ENCODE measurements at places on chromosomes 5 and 9.

GRCh38 chr5:167814828-167815227, 476.6 kb upstream of the WWC1 start:
- DNase-seq = no peak

- DNase-seq = no peak
These were observed 475.5 kb downstream of the SPATA31A7 start for GRCh38 chr9:61665330-61665751.

DNA sequence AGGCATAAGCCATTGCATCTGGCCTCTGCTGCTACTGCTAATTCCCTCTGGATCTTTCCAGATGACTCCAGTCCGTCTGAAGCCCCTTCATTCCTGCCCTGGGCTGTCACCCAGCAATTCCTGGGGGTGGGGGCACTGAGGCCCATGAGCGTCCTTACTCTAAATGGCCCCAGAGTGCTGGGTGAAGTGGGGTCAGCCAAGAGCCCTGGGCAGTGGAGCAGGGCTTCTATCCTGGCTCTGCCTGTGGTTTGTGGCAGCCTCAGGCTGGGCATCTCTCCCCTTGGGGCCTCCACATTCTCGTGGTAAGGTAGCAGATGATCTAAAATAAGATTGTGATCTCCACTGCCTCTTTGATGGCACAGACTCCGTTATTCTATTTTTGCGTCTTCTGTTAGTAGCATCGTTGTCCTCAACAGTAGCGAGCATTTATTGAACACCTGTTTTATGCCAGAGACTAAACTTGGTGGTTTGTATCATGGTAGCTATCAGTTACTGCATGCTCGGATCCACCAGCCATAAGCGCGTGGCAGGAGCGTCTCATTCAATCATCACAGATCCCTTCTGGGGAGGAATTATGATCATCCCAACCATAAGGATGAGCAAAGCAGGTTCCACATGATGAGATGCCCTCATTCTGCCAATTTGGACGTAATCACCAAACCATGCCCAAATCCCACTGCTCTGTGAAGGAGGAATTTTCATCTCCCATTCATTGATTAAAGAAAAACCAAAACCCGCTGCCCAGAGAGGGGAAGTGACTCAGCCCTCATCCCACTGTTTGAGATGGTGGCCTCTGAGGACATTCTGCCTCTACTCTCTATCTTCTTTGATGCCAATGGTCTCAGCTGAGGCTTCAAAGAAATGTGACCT, 21.9 kb upstream of the DUSP1 start:
- no peak for DNase-seq

DNA sequence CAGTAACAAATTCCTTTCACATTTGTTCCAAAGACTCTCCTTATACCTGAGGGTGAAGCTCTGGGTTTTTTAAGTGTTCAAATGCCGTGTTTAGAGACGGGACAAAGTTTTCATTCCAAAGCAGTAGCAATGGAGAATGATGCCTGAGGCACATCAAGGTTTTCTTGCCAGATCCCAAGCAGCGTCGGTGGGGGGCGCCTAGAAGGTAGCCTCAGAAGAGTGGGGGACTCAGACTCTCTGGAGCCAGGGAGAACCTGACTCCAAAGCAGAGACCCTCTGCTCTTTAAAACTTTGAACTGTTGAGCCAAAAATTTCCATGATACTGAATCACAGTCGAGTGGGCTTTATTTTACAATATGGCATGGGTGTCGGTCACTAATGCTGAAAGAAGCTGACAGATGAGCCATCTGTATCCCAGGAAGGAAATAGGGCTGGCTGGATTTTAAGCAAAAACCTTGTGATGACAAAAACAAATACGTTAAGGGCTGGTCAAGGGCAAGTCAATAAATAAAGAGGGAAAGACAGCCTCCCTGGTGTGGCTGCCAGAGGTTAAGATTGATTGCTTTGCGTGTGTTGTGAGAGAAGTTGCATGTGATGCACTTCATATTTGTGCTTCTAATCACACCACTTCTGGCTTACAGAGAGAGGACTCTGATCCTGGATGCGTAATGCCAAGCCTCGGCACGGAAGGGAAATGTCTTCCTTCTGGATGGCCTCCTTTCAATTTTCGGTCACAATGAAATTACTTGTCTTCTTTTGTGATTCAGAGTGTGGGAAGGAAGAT, 161.1 kb upstream of the EFNA5 start:
- DNase-seq = no peak

- no peak for DNase-seq
These were observed 277.4 kb downstream of the AOPEP start for GRCh38 chr9:95003689-95004410.

DNA sequence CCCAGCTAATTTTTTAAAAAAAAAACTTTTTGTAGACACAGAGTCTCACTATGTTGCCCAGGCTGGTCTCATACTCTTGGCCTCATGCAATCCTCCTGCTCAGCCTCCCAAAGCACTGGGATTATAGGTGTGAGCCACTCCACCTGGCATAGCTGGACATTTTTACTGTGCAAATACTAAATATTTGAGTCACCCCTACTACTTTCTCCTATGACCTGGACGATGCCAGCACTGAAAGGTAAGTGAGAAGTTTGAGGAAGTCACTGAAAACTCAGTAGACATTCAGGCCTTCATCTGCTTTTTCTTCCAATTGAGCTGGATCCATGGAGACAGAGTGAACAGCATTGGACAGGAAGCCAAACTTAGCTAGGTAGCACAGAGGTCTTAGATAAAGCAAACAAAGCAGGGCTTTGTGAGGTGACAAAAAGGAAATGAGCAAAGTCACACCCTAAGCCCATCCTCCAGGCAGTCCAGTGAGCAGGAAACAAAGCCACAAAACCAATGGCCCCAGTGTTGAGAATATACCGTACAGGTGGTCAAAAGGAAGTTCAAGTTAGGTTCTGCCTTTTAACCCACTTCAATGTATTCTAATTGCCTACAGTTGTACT, 192.6 kb upstream of the RASA1 start:
- DNase-seq = no peak

DNA sequence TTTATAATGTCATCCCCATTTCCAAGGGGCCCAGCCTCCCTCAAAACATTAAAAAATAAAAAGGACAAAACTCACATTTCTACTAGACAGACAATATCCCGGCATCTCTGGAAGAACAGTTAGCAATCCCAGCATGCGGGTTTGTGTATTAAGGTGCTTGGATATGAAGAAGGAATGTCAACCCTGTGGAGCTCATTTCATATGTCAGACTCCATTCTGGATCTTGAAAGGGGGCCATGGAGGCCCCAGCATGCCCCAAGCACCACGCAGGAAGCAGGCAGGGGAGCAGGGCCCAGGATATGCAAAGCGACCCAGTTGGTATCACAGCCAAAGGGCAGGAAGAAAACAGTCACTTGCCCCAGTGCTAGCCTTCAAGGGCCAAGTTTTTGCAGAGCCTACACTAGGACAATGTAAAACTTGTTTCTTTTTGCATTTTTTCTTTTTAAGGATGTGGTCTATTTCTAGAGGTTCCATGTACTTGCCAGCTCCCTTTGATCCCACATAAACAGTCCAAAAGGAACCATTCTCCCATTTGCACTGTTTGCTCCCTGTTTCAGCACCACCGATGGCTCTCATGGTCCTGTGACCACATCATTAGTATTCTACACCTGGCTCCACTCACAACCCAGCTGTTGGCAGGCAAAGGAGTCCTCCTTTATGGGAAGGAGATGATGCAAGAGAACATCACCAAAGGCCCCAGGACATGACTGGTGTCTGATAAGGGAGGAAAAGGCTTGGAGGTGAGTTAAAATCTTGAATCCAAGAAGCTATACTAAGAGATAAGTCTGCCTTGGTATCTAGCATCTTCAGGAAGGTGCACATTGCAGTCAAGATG, 58.3 kb downstream of the FGF1 start:
- DNase-seq = no peak

DNA sequence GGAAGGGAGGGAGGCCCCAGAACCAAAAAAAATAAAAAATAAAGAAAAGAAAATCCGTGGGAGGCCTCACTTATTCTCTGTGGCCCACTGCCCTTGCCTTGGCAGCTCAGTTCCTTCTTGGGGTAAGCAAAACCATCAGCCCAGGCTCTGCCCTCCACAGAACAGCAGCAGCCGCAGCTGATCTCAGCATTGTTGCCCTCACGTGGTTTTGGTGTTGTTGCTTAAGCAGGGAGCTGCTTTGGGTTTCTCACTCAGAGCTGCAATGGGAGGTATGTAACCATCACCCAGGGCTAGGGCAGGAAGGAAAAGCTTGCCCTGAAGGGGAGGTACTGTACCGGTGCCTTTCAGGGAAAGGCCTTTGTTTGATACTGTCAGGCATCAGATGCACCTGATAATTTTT, 374.7 kb upstream of the WWC1 start:
- no peak for DNase-seq

DNA sequence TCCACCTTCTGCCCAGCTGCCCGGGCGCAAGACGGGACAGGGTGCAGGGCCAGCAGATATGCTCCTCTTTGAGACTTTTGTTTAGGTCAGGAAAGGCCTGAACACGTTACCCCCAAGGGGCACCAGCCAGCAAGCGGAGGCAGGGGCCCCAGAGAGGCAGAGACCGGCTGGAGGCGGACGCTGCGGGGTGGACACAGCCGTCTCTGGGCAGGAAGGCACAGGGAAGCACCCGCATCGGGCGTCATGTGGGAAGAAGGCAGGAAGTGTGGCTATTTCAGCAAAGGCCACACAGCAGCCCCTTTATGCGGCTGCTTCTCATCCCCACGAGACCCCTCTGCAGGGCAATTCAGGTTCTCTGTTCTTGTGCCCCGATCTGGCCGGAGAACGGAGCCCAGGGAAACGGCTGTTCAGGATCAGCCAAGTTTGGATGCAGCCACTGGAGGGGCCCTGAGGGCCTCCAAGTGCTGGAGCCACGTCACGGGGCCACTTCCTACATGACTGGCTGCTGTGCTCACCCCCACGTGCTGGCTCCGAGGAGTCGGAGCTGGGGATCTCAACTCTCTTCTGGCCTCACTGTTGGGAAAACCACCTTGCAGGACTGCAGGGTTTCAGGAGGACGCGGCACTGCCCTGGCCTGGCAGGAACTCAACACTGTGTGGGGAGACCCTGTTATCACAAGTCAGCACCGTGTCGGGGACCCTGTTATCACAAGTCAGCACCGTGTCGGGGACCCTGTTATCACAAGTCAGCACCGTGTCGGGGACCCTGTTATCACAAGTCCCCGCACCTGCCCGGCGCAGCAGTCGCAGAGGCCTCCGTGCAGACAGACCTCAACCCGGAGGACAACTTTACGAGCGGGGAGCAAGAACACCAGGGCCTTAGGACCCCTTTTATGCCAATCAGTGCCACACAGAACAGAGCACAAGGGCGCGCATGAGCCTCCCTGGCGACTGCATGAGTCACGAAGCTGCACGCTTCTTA, 44.4 kb downstream of the SLC12A7 start:
- no peak for DNase-seq

GRCh38 chr5:120368923-120369715, 95.0 kb upstream of the PRR16 start:
- no peak for DNase-seq

GRCh38 chr5:84724683-84725082, 340.0 kb upstream of the EDIL3 start:
- DNase-seq = no peak

DNA sequence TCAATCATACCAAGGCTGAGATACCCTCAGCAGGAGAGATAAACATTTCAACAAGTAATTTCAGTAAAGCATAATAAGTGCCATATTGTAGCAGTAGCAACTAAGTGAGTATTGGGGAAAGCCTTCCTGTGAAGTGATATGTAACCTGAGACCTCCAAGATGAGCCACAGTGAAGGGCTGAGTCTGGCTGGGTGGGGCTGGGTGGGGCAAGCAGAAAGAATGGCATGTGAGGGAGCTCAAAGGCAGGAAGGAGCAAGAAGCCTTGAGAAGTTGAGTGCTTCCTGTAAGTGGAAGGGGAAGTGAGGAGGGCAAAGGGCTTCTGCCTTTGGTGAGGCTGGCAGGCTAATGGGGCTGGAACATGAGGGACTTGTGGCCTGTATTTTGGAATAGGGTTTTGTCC, 19.7 kb upstream of the ASTN2 start:
- no peak for DNase-seq

DNA sequence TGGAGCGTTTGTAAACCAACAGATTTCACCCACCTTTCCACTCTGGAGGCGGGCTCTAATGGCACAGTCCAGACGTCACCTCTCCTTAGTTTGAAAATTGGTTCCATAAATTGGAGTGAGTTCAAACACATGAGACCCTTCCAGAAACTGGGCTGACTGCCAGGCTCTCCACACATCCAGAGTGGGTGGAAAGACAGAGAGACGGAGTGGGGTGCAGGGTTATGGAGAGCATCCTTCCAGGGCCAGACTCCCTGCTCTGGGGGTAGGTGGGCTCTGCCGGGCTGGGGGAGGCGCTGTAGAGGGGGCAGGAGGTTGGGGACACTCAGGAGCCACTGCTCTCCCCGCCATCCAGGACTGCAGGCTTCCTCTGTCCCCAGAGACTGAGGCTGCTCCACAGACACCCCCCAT, 104.7 kb upstream of the PHYKPL start:
- no peak for DNase-seq

DNA sequence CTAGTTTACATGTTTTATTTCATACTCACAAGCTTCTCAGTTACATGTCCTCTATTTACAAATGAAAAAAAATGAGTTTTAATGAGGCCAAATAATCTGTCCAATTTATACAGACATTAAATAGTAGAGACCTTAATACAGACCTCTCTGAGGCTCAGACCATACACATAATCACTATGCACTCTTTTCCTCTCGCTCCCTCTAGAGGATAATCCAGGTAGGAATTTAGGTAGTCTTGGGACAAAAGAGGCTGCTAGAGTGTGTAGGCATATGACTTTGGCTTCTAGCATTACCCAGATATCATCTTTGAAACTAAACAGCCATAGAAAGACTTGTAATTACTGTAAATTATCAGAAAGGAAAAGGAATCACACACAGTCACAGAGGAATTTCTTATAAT, 444.7 kb downstream of the HINT1 start:
- DNase-seq = no peak

- no peak for DNase-seq
These were observed 6.0 kb downstream of the PCDHGC5 start for GRCh38 chr5:141494761-141495452.

DNA sequence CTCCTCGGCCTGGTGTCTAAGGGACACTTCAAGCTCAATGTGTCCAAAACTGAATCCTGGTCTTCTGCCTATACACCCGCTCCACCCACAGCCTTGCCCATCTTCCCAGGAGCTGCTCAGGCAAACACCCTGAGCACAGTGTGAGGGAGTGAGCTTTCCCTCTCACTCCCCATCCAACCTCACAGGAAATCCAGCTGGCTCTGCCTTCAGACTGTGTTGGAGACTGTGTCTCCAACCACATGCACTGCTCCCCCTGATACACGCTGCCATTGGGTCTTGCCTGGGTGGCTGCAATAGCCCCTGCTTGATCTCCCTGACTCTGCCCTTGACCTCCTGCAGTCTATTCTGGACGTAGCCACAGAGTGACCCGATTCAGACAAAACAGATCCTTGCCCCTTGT, 319.5 kb upstream of the MSX2 start:
- DNase-seq = no peak
